ENCODE measurements at places on chromosomes 5 and 9. TPM values are rescaled to one million over a fixed set of nuclear protein-coding genes. Genes with fewer than 3 reads are reported as not detected.

Gene LIFR
- total RNA-seq = 7.5 TPM

Gene SHISAL2B
- not detected for total RNA-seq

Gene RMI1
- total RNA-seq = 10.5 TPM

Gene ATOSB
- 8.2 TPM for total RNA-seq

Gene SLC36A1
- total RNA-seq = 10.2 TPM

Gene TAS2R1
- not detected for total RNA-seq

All from A549 treated with DMSO at 1 μM for 4 hours (cell line).